WTC11 (cell line): ENCODE measurements at places on chromosomes 12 and 14.

DNA sequence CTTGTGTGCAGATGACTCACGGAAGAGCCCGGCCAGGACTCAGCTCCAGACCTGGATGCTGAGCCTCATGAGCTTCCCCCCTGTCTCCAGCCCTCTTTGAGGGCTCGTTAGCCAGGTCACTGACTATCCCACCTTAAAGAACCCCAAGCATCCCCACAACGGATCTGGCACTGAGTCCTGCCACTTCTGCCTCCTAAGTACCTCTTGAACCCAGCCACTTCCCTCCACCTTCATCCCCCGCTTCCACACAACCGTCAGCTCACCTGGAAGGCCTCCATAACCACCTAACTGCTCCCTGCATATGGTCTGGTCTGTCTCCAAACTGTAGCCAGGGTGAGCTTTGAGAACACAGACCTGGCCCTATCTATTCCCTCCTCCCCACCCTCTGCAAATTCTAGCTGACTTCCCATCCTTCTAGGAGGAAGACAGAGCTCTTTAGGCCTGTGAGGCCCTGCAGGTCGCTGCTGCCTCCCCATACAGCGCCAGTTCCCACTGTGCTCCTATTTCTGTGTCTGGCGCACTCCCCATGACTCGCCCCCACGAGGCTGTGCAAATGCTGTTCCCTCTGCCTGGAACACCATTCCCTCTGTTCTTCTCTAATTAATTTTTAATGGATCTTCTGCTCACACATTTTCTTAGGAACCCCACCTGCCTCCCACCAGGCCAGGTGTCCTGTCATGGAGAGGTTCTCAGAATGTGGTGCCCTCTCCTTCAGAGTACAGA, 2.9 kb upstream of the HSP90AA1 start:
- DNase-seq = no peak

DNA sequence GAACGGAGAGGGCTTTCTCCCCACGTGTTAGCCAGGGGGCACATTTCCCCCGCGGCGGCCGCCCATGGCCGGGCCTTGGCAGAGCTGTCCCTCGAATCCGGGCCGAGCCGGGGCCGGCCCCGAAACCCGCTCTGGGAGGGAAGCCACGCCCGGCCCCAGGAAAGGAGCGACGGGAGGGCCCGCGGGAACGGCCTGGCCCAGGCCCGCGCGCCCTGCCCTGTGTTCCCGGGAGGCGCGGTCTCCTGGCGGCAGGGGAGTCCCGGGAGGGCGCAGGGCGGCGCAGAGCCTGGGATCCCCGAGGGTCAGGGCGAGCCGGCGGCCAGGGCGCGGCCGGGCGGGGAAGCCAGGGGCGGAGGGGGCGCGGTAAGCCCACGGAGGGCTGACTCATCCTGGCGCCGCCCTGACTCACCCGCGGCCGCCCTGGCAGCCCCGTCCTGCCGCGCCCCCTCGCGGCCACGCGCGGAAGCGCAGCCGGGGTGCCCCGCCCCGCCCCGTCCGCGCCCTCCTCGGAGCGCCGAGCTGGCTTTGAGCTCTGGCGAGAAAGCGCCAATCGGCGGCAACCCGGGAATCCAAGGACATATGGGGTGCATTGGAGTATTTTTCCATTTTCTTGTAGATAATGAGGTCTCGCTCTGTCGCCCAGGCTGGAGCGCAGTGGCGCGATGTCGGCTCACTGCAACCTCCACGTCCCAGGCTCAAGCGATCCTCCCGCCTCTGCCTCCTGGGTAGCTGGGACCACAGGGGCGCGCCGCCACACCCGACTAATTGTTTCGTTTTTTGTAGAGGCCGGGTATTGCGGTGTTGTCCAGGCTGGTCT, 31.8 kb upstream of the PLEKHG6 start:
- peak; percentile 85 for DNase-seq

DNA sequence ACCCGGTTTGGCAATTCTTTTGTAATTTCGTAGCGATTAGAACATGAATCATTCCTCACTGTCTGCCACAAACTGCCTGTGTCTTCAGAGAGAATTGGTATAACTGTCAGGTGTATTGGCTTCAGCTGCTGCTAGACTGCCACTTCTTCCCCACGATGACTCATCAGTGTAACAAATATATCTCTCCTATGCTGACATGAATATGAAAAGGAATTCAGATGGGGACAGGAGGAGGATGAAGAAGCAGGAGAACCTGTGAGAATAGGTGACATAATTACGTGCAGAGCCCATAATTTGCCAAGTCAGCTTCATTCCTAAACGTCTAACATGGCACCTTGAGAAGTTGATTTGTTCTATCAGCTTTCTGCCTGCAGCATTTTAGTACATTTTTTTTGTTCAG, 64.9 kb downstream of the FRMD6 start:
- DNase-seq = no peak

DNA sequence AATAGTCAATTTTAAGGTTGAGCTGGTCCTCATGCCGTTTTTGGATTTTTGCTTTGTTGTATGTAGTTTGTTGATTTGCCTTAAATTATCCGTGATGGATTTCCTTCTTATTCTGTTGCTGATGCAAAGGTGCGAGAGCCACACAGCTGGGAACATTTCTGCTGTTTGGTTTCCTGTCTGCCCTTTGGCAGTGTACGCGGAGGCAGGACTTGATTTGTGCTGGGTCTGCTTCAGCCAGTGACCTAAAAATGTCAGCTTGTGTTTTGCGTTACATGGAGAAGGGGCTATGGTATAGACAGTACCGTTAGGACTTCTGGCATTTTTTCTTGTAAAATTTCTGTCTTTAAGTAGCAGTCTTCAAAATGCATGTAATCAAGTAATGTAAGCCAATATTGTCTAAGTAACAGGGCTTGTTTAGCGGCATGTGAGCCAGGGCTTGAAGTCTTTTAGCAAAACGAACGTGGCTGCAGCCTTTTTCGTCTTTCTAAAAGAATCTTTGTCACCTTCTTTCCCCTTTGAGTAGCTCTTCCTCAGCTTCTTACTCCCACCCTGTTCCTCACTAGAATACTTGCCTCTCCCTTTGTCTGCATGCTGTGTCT, 18.2 kb upstream of the RD3L start:
- DNase-seq = no peak

DNA sequence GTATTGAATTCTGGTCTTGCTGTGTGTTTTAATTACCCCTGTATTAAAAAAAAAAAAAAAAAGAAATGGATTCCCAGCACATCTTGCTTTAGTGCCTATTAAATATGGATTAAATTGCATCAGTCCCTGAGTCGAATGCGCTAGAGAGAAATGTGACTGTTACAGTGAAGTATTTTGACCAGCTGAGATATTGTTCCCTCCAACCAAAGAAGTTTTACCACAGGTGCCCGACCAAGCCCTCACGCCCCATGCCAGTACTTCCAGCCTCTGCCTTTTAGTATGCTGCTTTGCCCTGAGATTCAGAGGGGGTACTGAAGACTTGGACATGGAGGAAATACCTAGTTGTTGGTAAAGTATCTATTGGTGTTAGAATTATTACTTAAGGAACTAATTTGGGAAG, 159.7 kb downstream of the TTLL5 start:
- DNase-seq = no peak

DNA sequence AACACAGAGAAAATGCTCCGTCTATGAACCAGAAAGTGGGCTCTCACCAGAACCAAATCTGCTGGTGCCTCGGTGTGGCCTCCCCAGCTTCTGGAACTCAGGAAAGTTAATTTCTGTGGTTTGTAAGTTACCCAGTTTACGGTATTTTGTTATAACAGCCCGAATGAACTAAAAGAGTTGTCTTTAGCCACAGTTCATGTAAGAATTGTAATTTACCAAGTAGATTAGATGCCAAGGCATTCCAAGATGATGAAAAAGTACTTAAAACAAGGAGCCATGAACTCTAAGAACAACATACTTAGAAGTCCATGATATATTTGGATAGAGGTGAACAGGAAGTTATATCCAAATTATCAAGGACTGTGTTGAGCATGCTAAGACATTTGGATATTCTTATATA, 259.9 kb upstream of the GARIN6 start:
- no peak for DNase-seq

GRCh38 chr14:73997944-73998447, 21.1 kb downstream of the ENTPD5 start:
- no peak for DNase-seq

DNA sequence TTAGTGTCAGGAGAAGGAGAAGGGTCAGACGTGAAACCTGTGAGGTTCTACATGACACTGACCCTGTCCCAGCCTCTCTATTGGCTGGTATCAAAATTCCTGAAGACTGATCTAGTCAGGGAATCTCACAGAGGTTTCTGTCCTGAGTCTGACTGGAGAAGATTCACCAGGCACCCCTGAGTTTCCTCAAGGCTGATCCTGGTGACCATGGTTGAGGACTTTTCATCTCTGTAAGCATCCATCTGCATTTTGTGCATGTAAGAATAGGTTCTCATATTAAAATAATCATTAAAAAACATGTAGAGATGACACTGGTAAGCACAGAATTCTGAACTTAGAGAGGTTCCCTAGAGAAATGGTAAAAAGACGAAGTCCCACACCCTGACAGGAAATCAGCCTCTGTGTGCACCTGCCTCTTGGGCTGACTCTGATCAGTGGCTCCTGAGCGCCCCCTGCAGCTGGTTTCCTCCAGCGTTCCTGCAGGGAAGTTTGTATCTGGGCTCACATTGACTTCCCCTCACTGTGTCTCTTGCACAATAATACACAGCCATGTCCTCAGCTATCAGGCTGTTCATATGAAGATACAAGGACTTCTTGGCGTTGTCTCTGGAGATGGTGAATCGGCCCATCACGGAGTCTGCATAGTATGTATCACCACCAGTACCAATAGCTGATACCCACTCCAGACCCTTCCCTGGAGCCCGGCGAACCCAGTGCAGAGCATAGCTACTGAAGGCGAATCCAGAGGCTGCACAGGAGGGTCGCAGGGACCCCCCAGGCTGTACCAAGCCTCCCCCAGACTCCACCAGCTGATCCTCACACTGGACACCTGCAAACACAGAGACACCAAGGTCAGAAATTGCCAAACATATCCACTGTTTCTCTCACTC, 991.9 kb downstream of the TMEM121 start:
- DNase-seq = no peak
